ENCODE measurements at places on chromosomes 16 and 17. TPM values are rescaled to one million over a fixed set of nuclear protein-coding genes. Genes with fewer than 3 reads are reported as not detected.

DNA sequence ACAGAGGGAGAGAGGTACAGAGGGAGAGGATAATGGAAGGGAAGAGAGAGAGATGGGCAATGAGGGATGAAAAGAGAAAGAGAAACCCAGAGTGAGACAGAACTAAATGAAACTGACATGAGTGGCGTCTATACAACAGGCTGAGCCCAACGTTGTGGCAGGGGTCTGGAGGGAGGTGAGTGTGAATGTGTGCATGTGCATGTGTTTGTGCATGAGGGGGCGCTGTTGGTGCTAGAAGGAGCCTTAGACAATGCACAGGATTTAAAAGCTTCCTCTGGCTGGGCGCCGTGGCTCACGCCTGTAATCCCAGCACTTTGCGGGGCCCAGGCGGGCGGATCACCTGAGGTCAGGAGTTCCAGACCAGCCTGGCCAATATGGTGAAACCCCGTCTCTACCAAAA is 454.8 kb upstream of the CDH11 start:
- DNase-seq: no peak

DNA sequence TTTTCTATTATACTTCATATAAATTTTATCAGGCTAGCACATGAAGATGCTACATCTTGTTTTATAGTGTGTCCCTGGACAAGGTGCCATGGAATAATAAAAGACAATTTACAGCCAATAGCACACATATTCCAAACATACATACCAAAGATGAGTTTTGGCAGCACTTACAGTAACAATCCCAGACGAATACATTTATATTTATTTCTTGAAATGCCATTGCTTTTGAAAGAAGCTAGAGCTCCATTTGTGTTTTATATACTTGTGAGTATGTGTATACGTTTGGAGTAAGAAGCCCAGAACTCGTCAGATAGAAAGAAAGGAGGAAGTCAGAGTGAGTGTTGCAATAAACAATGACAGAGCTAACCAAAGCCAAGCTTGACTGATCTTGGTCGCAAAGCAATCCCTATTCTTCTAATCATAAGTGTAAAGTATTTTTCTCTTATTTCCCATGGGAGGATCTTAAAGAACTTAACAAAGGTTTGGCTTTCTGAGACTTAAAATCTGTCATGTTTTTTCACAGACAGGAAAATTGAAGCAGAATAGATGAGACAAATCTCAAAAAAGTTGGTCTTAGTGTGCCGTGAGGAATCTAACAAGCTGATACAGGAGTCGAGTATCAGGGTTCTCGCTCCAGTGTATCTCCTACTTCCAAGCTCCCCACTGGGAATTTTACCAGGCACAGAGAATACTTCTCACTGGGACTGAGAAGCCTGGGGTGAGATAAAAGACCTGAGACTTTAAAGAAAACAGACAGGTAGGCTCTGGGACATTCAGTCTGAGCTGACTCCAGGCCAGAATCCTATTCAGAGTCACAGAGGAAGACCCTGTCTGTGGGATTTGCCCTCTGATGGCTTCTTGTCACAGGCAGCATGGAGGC is 175.4 kb downstream of the AATF start:
- no peak for DNase-seq

DNA sequence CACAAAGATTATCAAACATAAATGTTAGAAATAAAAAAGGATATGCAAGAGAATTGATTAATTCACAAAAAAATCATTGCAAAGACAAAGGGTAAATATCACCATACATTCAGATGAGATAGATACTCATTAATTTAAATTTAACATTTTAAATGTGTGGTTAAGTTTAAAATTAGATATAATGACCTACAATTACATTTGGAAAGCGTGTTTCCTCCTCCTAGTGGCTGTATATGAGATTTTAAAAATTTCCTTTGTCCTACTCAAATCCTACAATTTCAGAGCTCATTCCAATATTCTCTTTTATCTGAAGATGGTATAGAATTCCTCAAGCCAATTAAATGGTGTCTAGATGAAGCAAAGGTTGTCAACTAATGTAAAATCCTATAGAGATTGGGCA is 169.2 kb upstream of the CDH8 start:
- no peak for DNase-seq

GRCh38 chr16:89246383-89246902 is 28.9 kb downstream of the ZNF778 start:
- no peak for DNase-seq

DNA sequence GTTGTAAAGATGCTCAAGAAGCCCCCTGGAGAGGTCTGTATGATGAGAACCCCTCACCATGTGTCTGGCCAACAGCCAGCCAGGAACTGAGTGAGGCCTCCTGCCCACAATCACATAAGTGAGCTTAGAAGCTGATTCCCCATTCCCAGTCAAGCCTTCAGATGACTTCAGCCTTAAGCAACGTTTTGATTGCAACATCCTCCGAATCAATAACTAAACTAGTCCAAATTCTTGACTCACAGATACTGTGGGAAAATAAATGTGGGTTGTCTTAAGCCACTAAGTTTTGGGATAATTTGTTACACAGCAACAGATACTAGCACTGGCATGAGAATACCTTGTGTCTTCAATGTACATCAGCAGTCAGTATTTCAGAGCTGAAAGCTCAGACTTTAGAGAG is 54.5 kb upstream of the HS3ST4 start:
- DNase-seq: no peak

GRCh38 chr17:32486111-32486700 is 587 bp upstream of the CDK5R1 start:
- peak; percentile 42 for DNase-seq

- DNase-seq: peak; percentile 71
Observed at GRCh38 chr17:74671031-74671771, 41.5 kb downstream of the CD300LF start.

- DNase-seq: no peak
Observed at GRCh38 chr16:120756-121155, 17.7 kb downstream of the NPRL3 start.

DNA sequence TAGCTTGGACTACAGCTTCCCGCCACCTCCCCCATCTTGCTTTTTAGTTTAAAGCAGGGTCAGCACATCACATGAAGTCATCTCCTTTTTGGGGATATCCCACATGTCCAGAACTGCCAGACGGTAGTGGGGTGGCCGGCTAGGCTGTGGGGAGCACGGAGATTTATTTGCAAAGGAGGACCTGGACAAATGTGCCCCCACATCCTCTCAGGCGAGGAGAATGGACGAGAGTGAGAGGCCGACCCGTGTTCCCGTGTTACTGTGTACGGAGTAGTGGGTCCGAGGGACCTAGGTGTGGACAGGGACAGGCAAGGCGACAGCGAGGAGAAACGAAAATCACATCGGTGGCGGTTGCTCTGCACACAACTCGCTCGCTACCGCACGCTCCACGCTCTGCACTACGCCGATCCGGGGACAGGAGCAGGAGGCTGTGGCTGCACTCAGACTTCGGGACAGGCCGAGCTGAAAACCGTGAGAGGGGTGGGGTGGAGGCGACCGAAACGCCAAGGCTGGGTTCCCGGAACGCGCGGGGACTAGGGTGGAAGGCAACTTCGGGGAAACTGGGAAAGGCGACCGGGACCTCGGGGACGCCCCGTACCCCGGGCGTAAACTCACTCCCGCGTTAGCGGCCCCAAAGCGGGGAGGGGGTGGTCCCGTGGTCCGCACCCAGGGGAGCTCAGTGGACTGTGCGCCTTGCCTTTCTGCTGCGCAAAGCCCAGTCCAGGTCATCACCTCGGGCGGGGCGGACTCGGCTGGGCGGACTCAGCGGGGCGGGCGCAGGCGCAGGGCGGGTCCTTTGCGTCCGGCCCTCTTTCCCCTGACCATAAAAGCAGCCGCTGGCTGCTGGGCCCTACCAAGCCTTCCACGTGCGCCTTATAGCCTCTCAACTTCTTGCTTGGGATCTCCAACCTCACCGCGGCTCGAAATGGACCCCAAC is at the start of gene MT1A:
MT1A (plus strand) TSS at position 853 of the 937 bp plus-strand sequence; CDS start at position 926, 73 bp downstream.
- DNase-seq: peak; percentile 44

GRCh38 chr17:1423456-1424135 is 23.6 kb upstream of the YWHAE start:
- no peak for DNase-seq

DNA sequence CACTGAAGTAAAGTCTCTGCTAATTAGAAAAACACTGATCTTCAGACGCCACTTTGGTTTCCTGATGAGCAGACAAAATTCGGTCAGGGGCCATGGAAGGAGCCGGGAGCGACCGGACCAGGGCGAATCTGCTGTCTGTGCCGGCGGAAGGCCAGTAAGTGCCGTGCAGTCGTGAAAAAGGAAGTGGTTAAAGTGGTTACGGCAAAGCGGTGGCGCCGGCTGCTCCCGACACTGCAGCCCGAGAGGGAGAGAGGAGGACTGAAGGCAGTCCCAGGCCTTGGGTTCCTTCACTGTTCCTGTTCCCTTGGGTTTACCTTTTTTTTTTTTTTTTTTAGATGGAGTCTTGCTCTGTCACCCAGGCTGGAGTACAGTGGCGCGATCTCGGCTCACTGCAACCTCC is 17.3 kb upstream of the HEXD start:
- no peak for DNase-seq

- DNase-seq: no peak
Observed at GRCh38 chr16:79463841-79464240, 136.7 kb downstream of the MAF start.

- peak; percentile 70 for DNase-seq
Observed at GRCh38 chr16:70715055-70715858, 29.4 kb upstream of the MTSS2 start.

- DNase-seq: no peak
Observed at GRCh38 chr17:40517286-40517662, 15.9 kb upstream of the TNS4 start.

DNA sequence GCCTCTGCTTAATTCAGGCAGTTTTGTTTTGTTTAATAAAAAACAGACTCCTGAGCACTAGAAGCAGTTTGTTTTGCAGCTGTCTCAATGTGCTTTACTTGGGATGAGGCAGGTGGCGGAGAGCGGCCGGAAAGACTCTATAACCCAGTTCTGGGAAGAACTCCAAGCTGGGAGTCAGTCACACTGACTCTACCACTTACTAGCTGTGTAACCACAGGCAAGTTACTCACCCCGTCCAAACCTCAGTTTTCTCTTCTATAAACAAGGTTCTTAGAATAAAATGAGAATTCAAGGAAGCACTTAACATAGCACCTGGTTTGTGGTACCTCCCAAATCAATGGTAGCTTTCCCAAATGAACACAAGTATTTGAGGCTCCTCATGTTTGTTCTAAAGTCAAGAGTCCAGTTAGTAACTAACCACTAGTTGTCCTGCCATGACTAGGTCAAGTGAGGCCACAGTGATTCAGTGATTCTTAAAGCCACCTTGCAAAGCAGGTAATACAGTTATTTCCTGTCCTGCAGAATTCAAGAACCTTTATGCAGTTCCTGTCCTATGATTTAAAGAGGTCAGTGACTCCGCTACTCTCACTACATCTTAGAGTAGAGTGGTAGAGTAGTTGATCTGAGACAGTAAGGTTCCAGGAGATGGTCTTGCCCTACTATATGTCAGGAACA is 2.7 kb downstream of the TXNDC17 start:
- DNase-seq: peak; percentile 71

- no peak for DNase-seq
Observed at GRCh38 chr16:85291302-85292148, 179.3 kb upstream of the CIBAR2 start.

DNA sequence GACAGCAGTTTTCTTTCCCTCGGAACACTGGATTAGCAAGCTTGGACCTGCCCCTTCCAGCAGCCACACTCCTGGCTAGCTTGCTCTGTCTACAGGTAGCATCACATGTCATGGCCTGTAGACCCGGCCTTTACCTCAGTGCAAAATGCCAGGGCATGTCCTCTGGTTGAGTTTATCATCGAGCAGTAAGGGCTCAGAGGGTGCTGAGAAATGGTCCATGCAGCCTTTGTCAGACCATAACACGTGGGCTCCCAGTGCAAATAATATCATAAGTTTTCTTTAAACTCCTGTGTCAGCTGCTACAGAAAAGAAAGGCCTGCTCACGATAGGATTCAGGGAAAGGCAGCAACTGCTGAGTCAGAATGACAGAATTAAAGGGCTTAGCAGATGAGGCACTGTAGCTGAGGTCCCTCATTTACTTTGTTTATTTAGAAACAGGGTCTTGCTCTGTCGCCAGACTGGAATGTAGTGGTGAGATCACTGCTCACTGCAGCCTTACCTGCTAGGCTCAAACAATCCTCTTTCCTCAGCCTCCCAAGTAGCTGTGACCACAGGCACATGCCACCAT is 8.0 kb upstream of the GNA13 start:
- peak; percentile 68 for DNase-seq

DNA sequence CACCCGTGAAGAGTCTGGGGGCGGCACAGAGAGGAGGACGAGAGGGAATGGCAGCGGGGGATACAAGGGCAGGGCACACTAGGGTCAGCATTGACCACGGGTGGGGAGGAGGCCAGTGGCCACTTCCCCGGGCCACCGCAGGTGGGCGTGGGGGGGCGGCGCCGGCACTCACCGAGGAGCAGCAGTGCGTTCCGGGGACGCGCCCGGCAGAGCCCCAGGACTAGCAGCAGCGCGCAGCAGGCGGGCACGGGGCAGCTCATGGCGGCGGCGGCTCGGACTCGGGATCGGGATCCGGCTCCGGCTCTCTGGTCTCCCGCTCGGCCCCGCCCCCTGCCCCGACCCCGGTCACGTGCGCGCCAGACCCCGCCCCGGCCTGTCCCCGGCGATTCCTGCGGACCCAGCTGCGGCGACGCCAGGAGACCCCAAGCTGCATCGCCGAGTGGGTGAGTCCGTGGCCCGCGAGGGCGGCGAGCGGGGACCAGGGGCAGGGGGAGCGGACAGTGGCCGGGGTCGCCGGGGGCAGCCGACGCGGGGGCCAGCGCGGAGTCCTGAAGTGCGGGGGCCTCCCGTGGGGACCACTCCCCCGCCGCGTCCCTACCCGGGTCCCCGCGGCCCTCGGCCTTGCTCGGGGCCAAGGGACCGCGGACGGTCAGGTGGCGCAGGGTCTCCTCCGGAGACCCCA is at the start of the genes SGSH and SLC26A11:
SGSH (minus strand) TSS at position 280 of the 682 bp plus-strand sequence; CDS start at position 260, 20 bp downstream.
SLC26A11 (plus strand) TSS at position 374 of the 682 bp plus-strand sequence. CDS start 1,134 bp downstream, outside the sequence.
- DNase-seq: peak; percentile 40

- no peak for DNase-seq
Observed at GRCh38 chr16:799948-800833, at the start of gene GNG13. Gene GNG13 (minus strand): TSS chr16:800734. CDS start chr16:799077, 1,657 bp downstream.

GRCh38 chr17:68621065-68621464 is 19.9 kb upstream of the FAM20A start:
- DNase-seq: peak; percentile 33

SPATA32 gene
- total RNA-seq: not detected

TMEM88 gene
- total RNA-seq: 0.18 TPM

CDH8 gene
- not detected for total RNA-seq

CLDN9 gene
- not detected for total RNA-seq

TEKT1 gene
- not detected for total RNA-seq

BIRC5 gene
- total RNA-seq: 0.57 TPM

MYH8 gene
- not detected for total RNA-seq

CCL5 gene
- total RNA-seq: not detected

MYH13 gene
- not detected for total RNA-seq

LLGL1 gene
- total RNA-seq: 40.7 TPM
